CD8-positive, alpha-beta T cell (primary cell): ENCODE measurements at places on chromosomes 7 and 10.

- no peak for DNase-seq
Measured at GRCh38 chr10:95282107-95282506, 8.7 kb downstream of the PDLIM1 start.

DNA sequence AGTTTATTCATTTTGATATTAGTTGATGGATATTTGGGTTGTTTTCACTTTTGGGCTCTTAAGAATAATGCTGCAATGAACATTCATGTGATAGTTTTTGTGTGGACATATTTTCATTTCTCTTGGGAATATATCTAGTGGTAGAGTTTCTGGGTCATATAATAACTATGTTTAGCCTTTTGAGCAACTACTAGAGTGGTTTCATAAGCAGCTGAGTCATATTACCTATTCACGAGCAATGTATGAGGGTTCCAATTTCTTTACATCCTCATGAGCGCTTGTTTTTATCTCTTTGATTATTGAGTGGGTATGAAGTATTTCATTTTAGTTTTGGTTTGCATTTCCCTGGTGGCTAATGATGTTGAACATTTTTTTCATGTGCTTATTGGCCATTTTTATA, 182.6 kb downstream of the PON1 start:
- no peak for DNase-seq

DNA sequence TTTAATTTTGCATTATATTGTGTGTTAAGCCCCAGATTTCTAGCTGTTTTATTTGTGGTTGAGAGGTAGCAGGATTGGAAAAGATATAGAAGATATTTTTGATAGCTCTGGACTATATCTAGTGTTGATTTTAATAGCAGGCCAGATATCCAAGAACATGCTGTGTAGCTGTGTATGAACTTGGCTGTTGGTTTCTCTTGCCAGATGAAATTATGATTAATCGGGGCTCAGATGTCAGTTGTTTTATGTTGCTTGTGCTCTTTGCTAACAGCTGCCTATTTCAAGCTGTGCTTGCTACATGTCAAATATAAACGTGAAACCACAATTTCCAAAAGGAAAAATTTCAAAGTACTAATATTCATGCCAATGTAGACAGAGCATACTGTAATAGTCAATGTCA, 141.1 kb downstream of the GRM3 start:
- no peak for DNase-seq

DNA sequence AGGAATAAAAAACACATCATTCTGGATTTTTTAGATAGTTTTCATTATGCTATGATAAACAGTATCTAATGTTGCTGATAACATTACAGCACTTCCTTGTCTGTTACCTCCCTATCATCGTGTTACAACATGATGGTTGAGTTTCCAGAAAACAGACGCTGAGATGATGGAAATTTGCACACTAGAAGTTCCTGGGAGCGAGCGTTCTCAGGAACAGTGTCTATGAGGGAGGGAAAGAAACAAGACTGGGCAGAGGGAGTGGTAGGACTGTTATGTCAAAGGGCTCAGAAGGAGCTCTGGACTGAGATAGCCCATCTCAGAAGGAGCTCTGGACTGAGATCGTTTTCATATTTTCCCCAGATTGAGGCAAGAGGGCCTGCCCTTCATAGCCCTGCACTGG, 121.6 kb downstream of the REEP3 start:
- DNase-seq, result no peak

- no peak for DNase-seq
Measured at GRCh38 chr10:68172324-68172723, 59.6 kb downstream of the ATOH7 start.

DNA sequence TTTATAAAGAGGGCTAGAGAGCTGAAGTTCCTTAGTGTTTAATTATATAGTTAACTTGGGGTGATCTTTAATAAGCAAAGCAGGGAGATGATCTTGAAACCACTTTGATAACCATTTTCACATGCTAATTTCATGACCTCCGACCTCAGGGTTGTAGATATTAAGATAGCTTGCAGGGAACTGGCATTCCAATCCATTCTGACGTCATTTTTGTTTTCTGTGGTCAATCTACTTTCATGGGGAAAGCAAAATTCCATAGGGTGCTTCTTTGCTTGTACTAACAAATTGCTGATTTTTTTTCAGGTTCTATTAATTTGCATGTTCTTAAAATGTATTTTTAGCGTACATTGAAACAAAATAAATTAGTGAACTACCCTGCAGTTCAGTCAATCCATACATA, 139.3 kb downstream of the CDCA7L start:
- DNase-seq, result no peak

DNA sequence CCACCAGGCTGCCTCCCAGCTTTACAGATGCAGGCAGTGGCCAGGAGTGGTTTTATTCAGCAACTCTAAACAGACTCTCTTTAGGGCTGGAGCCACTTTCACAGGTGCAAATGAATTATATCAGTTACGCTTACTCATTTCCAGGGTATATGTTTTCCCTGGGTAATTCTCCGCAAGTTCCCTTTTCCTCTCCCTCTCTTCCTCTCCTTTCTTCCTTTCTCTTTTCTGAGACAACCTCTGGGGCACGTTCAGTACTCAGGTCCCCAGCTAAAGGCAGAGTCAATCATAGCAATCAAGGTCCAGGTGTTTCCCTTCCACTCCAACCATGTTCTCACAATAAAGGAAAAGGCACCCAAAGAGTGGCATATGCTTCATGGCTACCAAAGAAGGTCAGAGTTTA, 41.3 kb downstream of the PDLIM1 start:
- no peak for DNase-seq

- no peak for DNase-seq
Measured at GRCh38 chr7:26897928-26898327, 33.5 kb upstream of the SKAP2 start.

DNA sequence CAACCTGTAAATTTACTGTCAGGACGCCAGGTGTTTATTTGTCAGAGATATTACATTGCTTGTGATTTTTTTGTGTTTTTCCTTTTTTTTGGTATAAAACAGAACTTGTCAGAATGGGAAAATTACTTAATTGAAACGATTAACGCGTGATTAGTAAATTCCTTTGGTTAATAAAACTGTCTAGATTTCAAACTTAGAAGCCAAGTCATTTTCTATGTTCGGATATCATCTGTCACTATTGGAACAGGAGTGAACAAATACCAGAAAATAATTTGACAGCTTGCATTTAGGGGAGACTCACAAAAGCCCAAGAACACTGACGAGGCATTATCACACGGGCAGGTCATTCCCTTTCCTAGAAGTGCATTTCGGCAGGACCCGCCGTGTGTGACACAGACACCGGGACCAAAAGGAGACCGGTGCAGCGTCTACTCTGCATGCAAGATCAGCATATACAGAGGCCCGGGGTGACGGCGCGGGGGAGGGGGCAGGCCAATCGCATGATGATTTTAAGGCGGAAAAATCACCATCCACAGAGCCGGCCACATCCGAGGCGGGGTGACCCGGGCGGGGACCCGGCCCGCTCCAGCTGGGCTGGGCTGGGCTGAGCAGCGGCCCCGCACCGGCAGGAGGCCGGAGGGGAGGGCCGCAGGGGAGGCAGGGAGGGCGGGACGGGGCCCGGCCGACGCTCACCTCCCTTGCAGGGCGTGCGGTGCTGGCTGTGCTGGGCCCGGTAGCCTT, 841 bp downstream of the GLUD1 start:
- peak; percentile 27 for DNase-seq

- DNase-seq, result no peak
Measured at GRCh38 chr10:30403494-30403893, 30.5 kb upstream of the MAP3K8 start.

GRCh38 chr7:13990319-13990983, 985 bp upstream of the ETV1 start:
- peak; percentile 50 for DNase-seq

DNA sequence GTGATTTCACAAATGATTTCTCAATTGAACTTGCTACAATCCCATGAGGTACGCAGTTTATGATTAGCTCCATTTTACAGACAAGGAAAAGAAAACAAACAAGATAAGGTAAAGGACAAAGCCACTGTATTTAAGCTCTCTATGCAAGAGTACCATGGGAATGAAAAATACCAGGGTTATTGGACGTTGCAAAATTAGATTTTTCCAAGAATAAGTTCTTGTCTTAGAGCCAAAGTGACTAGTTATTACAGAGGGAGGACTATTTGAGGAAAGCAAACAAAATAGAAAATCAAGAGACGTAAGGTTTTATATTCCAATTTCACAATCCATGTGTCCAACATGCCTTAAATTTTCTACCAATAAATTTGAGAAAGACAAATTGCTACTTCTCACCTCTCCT, 97.9 kb upstream of the PTN start:
- no peak for DNase-seq

DNA sequence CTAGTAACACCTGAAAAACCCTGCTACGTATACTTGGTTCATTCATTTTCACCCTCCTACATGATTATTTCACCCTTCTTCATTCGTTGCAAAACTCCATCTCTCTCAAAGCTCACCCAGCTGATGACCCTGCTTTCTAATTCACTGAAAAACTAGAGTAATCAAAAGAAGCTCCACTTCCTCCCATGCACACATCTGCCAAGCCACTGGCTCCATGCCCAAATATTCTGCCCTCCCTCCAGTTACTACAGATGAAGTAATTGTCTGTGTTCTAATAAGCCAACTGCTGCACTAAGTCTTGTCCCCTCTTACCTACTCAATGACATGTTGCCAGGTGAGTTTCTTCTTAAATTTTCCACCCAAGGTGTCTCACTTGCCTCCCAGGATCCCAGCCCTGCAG, 96.9 kb upstream of the CCDC71L start:
- no peak for DNase-seq

- no peak for DNase-seq
Measured at GRCh38 chr10:11835704-11836103, 12.5 kb downstream of the PROSER2 start.

DNA sequence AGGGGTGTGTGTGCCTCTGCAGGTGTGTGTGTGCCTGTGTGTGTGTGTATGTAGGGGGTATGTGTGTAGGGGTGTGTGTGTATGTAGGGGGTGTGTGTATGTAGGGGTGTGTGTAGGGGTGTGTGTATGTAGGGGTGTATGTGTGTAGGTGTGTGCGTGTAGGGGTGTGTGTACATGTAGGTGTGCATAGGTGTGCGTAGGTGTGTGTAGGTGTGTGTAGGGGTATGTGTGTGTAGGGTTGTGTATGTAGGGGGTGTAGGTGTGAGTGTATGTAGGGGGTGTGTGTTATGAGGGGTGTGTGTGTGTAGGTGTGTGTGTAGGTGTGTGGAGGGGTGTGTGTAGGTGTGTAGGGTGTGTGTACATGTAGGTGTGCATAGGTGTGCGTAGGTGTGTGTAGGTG, 48.6 kb upstream of the PSMG3 start:
- DNase-seq, result no peak

GRCh38 chr10:113576852-113577251, 24.0 kb downstream of the HABP2 start:
- no peak for DNase-seq

DNA sequence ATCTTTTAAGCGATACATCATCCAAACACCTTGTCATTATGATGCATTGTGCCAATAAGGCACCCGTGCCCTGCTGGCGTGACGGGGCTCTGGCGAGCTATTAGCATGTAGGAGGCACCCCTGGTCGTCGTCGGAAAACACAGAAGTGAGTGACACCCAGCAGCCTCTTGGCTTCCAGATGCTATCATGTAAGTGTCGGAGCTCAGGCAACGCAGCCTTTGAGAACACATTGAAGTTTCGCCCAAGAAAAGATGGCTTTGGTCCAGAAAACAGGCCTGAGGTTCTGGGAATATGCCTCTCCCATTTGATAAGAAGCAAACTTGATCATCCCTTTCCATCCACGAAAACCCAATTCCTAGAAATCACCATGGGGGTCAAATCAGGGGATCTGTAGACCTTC, 555.3 kb downstream of the GALNT17 start:
- no peak for DNase-seq

- no peak for DNase-seq
Measured at GRCh38 chr10:46096446-46096845, 50.4 kb upstream of the MSMB start.

DNA sequence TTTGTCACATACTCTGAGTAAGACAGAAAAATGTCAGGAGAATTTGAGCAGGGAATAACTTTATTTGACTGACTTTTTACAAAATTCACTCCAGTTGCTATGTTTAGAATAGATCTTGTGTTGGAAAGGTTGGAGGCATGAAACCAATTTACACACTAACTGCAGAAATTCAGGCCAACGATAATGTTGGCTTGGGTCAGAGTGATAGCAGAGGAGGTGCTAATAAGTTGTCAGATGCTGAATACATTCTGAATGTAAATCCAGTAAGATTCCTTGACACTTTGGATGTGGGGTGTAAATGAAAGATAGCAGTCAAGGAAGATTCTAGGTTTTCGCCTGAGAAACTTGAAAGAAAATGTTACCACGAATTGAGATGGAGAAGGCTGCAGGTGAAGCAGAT, 502.5 kb upstream of the GHITM start:
- DNase-seq, result no peak

DNA sequence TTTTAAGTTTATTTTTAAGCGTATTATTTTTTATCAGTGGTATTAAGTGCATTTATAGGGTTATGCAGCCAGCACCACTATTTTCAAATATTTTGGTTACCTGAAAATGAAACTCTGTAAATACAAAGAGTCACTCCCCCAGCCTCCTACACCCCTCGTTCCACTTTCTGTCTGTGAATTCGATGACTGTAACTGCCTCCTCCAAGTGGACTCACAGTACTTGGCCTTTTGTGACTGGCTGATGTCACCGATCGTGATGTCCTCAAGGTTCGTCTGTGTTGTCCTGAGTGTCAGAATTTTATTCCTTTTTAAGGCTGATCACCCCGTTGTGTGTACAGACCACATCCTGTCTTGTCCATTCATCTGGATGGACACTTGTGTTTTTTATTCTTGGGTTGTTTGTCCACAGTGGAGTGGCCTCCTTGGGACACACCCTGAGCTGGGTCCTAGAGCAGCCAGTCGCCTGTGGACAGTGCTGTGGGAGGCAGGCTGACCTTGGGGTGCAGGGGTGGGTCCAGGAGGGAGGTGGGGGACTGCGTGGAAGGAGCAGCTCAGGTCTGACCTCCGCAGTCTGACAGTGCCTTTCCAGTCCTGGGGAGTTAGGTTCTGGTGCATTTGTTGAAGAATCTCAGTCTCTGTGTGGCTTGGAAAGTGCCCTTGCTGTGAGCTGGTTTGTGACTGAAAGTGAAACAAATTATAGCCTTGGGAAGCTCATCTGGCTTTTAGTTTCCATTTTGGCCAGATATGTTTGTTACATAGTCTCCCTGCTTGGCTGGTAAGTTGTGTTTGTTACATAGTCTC, 6.9 kb downstream of the MTG1 start:
- DNase-seq, result no peak
